ENCODE measurements at places on chromosomes 2 and 18. TPM values are rescaled to one million over a fixed set of nuclear protein-coding genes. Genes with fewer than 3 reads are reported as not detected.

The SRD5A2 gene
- not detected for total RNA-seq

The SCYGR3 gene
- not detected for total RNA-seq

The TMEFF2 gene
- 7.0 TPM for total RNA-seq

The TSPYL6 gene
- not detected for total RNA-seq

The EMILIN1 gene
- total RNA-seq, result 46.8 TPM

The ADNP2 gene
- 27.5 TPM for total RNA-seq

The CFAP53 gene
- 0.22 TPM for total RNA-seq

The SS18 gene
- total RNA-seq, result 78.5 TPM

The ALLC gene
- total RNA-seq, result not detected

The PSMA8 gene
- not detected for total RNA-seq

The ZNF516 gene
- 32.3 TPM for total RNA-seq

The PPP1R1C gene
- 5.3 TPM for total RNA-seq

The CYP27A1 gene
- 1.2 TPM for total RNA-seq

The ZC3H6 gene
- 7.6 TPM for total RNA-seq

The NR4A2 gene
- total RNA-seq, result 1.8 TPM

The CNOT11 gene
- 53.7 TPM for total RNA-seq

The SLC1A4 gene
- total RNA-seq, result 69.5 TPM

The TCF23 gene
- not detected for total RNA-seq

The NEB gene
- total RNA-seq, result 2.5 TPM

The TTLL4 gene
- 100 TPM for total RNA-seq

The RAD51AP2 gene
- total RNA-seq, result 0.24 TPM

The SULT1C2 gene
- total RNA-seq, result not detected

The GRP gene
- total RNA-seq, result 346 TPM

The VIL1 gene
- not detected for total RNA-seq

The MYOM1 gene
- 0.46 TPM for total RNA-seq

The TBR1 gene
- total RNA-seq, result 0.17 TPM

The VIT gene
- total RNA-seq, result not detected

The RGPD3 gene
- 0.57 TPM for total RNA-seq

The TGFA gene
- total RNA-seq, result 0.13 TPM

The G6PC2 gene
- not detected for total RNA-seq

The USP14 gene
- 134 TPM for total RNA-seq

The ASXL3 gene
- 0.11 TPM for total RNA-seq

The SLC23A3 gene
- total RNA-seq, result 2.2 TPM

The CHRNG gene
- not detected for total RNA-seq

The SUPT7L gene
- 34.0 TPM for total RNA-seq

The DARS1 gene
- 61.0 TPM for total RNA-seq
